ENCODE measurements at places on chromosomes 5 and 9.

DNA sequence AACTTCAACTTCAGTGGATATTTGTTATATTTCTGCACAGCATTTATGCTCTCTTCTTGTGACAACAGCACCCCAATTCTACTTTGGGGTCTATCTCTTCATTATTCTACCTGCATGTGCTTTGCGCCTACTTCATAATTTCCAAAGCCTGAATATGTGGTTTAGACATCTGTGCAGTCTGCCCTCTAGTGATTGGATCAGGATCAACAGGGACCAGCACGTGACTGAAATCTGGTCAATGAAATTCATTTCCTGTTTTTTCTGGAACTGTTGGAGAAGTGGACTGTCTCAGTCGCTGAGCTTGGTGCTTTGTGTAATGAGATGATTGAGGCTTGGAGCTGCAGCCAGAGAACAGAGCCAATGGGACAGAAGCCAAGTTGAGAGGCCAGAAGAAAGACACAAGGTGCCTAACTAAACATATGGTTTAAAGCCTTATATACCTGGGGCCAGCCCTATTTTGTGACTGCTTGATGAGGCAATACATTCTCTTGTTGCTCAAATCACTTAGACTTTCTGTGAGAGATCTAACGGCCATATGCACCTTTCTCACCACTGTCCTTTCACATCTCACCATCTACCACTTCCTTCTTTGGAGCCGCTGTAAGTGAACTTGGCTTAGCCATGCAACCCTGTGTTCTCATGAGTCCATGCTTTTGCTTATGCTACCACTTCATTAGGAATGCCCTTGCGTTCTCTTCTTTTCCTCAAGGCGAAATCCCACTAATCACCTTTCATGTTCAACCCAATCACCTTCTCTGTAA is 68.8 kb upstream of the PPP2R2B start:
- DNase-seq: no peak

DNA sequence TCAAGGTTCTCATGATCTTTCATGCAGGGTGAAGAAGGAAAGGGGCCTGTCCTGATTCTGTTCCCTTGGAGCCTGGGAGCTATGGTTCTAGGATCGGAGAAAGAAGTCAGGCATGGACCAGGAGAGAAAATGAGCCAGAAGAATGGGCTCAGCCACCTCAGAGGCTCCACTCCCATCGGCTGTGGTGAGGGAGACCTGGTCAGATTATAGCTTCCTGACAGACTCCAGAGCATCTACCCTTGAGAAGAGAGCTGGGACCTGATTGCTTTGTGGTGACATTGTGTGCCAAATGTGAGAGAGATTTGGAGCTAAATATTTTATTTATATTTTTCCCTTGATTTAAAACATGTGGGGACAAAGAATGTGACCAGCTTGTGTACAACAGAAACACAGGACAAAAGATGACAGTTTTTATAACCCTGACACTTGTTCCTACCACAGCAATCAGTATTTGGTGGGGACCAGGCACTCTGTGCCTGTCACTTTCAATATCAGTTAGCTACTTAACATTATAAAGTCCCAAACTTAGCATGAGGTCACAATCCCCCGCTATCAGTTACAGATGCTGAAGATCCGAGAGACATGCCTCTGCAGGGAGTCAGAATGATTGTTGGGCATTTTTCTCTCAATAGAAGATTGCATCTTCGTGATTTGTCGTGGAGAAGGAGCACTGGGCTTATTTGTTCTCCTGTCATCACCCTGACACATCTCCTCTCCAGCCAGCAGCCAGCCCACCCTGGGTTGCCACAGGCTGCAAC is 228.3 kb upstream of the ADAMTS16 start:
- DNase-seq: no peak

- no peak for DNase-seq
Observed at GRCh38 chr9:36950389-36950788, 83.7 kb downstream of the PAX5 start.

DNA sequence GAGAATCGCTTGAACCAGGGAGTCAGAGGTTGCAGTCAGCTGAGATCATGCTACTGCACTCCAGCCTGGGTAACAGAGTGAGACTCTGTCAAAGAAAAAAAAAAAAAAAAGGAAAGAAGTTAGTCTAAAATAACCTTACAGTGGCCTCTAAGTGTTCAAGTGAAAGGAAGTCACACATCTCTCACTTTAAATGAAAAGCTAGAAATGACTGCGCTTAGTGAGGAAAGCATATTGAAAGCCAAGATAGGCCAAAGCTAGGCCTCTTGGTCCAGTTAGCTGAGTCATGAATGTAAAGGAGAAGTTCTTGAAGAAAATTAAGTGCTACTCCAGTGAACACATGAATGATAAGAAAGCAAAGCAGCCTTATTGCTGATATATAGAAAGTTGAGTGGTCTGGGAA is 38.1 kb downstream of the ITGA1 start:
- DNase-seq: no peak

DNA sequence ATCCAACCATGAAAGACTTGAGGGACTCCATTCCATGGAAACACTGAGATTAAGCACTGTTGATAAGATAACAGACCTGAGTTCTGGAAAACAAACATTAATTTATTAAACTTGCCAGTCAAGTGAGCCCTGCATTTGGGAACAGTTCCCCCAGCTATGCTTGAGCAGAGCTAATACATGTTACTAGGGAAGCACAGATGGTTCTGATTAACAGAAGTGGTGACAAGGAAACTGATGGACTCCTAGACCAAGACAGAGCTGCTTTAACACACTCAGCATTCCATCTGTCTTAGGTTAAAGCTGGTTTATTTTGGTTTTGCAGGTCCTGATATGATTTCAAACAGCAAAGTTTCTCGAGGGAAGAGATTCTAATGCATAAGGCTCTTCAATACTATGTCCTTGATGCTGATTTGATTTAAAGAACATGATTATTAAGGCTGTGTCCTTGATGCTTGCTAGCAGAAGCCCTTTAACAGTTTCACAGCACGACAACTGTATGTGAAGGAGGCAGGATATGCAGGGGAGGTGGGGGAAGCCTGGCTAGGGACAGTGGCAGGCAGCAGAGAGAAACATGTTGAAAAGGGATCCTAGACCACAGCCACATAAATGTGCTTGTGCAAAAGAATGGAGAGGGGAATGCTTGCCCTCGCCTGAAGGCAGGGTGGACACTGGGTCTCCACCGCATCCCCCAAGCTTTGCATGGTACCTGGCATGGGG is 66.2 kb downstream of the ACTBL2 start:
- DNase-seq: no peak

Measured in effector CD4-positive, alpha-beta T cell (primary cell).